ENCODE measurements at places on chromosomes 7 and 10. TPM values are rescaled to one million over a fixed set of nuclear protein-coding genes. Genes with fewer than 3 reads are reported as not detected.

Gene NXPH1
- total RNA-seq, result not detected

Gene IFIT1B
- total RNA-seq, result not detected

Gene PLPP4
- total RNA-seq, result not detected

Gene GPR158
- 0.20 TPM for total RNA-seq

Gene MYH16
- not detected for total RNA-seq

All from subcutaneous preadipocyte (primary cell).